ENCODE measurements at places on chromosomes 11 and 22. TPM values are rescaled to one million over a fixed set of nuclear protein-coding genes. Genes with fewer than 3 reads are reported as not detected.

The MUC6 gene
- polyA plus RNA-seq, result 26.8 TPM

The OR6A2 gene
- polyA plus RNA-seq, result 0.07 TPM

The HORMAD2 gene
- not detected for polyA plus RNA-seq

The OR52E6 gene
- not detected for polyA plus RNA-seq

The FEN1 gene
- 45.0 TPM for polyA plus RNA-seq

The GLYAT gene
- 151 TPM for polyA plus RNA-seq

The OR5B21 gene
- polyA plus RNA-seq, result not detected

The GAS2L1 gene
- polyA plus RNA-seq, result 5.9 TPM

The CHRM1 gene
- polyA plus RNA-seq, result not detected

The TRIM51 gene
- not detected for polyA plus RNA-seq

The NCF4 gene
- polyA plus RNA-seq, result 2.0 TPM

The IL10RA gene
- 2.1 TPM for polyA plus RNA-seq

The UCP3 gene
- polyA plus RNA-seq, result 4.8 TPM

The RHBDD3 gene
- polyA plus RNA-seq, result 25.4 TPM

The EXPH5 gene
- polyA plus RNA-seq, result 6.3 TPM

The CHRDL2 gene
- 0.22 TPM for polyA plus RNA-seq

The HEPHL1 gene
- polyA plus RNA-seq, result 0.33 TPM

The MYRF gene
- 23.1 TPM for polyA plus RNA-seq

The TENM4 gene
- 24.5 TPM for polyA plus RNA-seq

The IMMP1L gene
- 48.3 TPM for polyA plus RNA-seq

The PARVG gene
- polyA plus RNA-seq, result 2.0 TPM

The TNNT3 gene
- polyA plus RNA-seq, result 8.2 TPM

The TLCD5 gene
- polyA plus RNA-seq, result 18.8 TPM

The FLRT1 gene
- polyA plus RNA-seq, result 3.3 TPM

The OR51B5 gene
- polyA plus RNA-seq, result 0.20 TPM
